HFFc6 (cell line): ENCODE measurements at places on chromosomes 12 and 14.

DNA sequence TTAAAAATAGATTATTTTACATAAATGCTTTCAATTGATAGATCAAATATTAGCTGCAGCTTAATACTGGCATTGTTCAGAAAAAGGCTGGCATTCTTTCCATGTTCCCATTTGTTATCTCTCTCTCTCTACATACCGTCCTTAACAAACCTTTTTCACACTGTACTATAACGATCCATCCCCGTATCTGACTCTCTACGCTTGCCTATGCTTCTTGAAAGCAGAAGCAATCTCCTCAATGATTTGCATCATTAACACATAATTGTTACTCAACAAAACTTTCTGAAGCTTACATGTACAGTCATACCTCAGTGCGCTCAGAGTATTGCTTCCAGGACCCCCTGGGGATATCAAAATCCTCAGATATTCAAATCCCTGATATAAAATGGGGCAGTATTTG, 89.7 kb downstream of the TMTC1 start:
- no peak overlapping the region for H3K4me3 ChIP-seq
- H3K27ac ChIP-seq, result no peak overlapping the region
- no peaks in the 10 kb centered on the region for H3K4me1 ChIP-seq
- no peak for DNase-seq

- H3K36me3 ChIP-seq, result no peaks in the 10 kb centered on the region
- H3K27me3 ChIP-seq, result no peaks in the 10 kb centered on the region; the same call in 1 of the 2 replicates
- H3K27ac ChIP-seq, result no peak overlapping the region
Observed at GRCh38 chr14:57875296-57875695, 9.4 kb upstream of the SLC35F4 start.

- peaks cover 25% of the 10 kb centered on the region for H3K4me1 ChIP-seq
- H3K27me3 ChIP-seq, result no peaks in the 10 kb centered on the region; the same call in 1 of the 2 replicates
- H3K36me3 ChIP-seq, result peaks cover 52% of the 10 kb centered on the region
- no peak overlapping the region for H3K27ac ChIP-seq
Observed at GRCh38 chr12:111546758-111547383, 52.2 kb downstream of the ATXN2 start.

GRCh38 chr12:130872179-130873096, 572 bp downstream of the RAN start:
- H3K27me3 ChIP-seq, result peaks cover 1% of the 10 kb centered on the region; the same call in 1 of the 2 replicates
- peaks cover 42% of the 10 kb centered on the region for H3K36me3 ChIP-seq
- H3K4me1 ChIP-seq, result peaks cover 46% of the 10 kb centered on the region
